Urinary bladder (tissue), 4 donors: ENCODE measurements at places on chromosomes 6 and 20.

- DNase-seq: no peak
These were observed 30.3 kb upstream of the TMEM181 start for GRCh38 chr6:158529629-158530028.

DNA sequence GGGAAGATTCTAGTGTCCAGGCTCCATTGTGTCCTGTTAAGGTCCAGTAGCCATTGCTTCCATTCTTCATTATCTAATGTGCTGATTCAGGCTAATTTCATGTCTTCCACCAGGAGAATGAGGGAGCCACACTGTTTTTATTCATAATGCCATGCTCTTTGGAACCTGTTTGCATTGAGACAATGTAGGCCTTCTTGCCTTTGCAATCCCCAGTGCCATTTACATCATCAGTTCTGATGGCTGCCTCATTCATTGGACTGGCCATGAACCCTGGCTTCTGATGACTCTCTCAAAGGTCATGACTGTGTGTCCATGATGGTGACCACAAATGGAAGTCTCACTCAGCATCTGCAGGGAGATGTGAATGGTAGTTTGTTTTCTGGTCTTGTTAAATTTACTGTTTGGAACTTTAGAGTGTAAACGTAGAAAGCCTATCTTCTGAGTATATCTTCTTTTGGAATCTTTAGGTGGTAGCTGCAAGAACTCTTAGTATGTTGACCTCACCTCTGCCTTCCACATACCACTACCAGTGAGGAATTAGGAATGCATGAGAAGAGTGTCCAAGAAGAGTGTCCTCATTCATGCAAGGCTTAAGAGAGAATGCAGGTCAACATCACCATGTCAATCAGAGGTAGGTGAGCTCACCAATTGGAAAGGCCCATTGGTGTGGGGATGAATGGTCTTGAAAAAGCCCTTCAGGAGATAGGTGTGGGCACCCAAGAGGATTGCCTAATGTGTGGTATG is 42.9 kb upstream of the ZFP64 start:
- DNase-seq: no peak

- DNase-seq: no peak
These were observed 9.7 kb upstream of the CCN6 start for GRCh38 chr6:112044196-112044595.

DNA sequence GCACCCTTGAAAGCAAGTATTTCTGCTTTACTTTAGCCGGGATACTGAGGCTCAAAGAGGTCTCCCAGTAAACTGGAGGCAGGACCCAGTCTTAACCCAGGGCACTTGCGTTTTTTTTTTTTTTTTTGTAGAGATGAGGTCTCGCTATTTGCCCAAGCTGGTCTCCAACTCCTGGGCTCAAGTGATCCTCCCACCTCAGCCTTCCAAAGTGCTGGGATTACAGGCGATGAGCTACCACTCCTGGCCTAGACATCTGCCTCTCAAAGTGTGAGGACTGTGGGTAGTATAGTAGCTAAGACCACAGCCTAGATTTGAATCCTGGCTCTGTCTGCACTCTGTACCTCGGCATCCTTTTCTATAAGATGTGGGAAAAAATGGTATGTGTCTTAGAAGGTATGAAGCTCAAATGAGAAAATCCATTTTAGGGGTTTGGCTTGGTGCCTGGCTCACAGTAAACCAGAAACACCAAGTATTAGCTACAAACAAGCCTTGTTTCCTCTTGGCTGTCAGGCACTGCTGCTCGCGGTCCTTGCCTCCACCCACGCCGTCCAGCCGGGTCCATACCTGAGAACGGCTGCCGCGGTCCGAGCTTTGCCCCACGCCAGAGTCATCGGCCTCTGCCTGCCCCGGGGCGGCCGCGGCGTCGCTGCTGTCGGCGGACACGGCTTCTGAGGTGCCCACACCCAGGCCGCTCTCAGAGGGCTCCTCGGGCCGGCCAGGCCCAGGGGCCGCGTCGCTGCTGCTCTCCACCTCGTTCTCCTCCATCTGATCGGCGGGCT is 1.2 kb downstream of the ZNF335 start:
- DNase-seq: no peak

DNA sequence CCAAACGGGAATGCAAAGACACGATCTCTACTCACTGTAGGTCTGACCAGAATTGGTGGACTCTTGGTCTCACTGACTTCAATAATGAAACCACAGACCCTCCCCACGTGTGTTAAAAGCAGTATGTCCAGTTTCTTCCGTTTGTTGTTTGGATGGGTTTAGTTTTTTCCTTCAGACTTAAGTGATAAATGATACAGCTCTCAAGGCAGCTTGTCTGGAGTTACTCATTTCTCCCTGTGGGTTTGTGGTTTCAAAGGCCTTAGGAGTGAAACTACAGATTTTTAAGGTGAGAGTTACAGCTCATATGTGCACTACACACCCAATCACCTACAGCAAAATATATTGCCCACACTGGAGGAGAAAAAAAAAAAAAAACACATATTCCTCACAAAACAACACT is 86.7 kb upstream of the STMND1 start:
- DNase-seq: no peak

- no peak for DNase-seq
These were observed 79.9 kb downstream of the ATXN1 start for GRCh38 chr6:16681260-16681873.

DNA sequence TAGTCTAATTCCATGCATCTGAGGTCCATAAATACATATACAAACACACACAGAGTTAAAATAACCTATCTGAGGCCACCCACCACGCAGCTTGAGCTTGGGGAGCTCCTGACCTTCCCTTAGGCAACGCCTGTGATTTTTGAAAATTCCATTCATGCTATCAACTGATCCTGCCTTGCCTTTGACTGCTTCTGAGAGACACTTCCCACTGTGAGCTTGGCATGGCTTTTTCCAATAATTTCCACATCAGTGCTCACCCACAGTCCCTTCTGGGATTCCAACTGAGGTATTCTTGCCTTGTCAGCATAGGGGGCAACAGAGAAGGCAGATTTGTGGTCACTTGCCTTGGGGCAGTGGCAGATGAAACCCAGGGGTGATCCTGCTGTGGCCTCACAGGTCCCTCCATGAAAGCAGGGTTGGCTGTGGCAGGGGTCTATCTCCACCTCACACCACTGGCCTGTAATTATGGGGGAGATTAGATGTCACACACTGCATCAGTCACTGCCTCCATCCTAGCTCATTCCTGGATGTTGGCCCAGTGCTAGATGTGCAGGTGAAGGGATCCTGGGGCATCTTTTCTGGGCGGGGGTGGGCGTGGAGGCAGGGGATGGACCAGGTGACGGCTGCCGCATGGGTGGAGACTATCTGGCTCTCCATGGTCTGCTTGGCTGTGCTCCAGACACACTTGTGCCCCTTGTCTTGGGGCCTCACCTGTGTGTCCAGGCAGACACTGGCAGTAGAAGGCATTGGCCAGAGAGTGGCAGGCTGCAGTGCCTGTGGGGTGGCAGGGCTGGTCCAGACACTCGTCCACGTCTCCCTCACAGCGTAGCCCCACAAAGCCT is 11.2 kb upstream of the GPSM3 start:
- no peak for DNase-seq

- DNase-seq: no peak
These were observed 73.2 kb downstream of the CDYL start for GRCh38 chr6:4849226-4850022.

- DNase-seq: no peak
These were observed 182.7 kb upstream of the AKAP12 start for GRCh38 chr6:151057061-151057460.

- DNase-seq: no peak
These were observed 35.7 kb downstream of the CDH4 start for GRCh38 chr20:61287583-61288275.
